A549 (cell line): ENCODE measurements at places on chromosomes 13 and 19. TPM values are rescaled to one million over a fixed set of nuclear protein-coding genes. Genes with fewer than 3 reads are reported as not detected.

DNA sequence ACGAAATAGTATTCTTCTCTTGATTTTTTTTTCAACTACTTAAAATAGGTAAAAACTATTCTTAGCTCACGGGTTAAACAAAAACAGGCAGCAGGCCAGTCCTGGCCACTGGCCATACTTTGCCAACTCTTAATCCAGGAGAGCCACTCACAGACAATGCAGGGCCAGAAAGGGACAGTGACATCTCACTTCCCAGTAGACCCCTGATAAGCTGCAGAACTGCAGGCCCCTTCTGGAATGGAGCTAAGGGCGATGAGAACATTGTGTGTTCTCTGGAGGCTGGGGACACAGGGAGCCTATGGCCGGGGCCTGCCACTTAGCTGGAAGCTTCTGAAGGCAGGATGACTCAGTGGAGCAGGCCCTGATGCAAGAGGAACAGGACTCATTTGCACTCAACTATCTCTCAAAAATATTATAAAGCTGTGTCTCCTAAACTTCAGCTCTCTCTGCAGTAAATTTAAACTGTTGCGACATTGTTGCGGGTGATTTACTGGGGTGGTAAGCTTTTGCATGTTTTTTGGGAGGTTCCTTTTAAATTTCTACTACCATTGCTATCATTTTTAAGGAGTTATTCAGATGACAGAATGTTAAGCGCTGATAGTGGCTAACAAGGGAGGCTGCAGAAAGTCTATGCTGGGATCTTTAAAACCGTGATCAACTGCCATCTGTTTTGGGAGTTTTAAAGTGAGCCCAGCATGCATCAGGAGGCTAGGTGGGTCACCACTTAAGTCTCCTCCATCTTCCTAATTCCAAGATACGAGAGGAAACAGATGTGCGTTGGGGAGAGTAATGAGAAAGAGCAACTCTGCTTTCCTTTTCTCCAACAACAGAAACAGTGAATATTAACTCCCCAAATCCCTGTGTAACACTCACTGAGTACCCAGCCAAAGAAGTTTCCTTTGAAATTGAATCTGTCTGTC lies 33.2 kb upstream of the KATNAL1 start:
- DNase-seq = no peak

GRCh38 chr19:38650172-38650775 lies 2.8 kb downstream of the ACTN4 start:
- DNase-seq = no peak

DNA sequence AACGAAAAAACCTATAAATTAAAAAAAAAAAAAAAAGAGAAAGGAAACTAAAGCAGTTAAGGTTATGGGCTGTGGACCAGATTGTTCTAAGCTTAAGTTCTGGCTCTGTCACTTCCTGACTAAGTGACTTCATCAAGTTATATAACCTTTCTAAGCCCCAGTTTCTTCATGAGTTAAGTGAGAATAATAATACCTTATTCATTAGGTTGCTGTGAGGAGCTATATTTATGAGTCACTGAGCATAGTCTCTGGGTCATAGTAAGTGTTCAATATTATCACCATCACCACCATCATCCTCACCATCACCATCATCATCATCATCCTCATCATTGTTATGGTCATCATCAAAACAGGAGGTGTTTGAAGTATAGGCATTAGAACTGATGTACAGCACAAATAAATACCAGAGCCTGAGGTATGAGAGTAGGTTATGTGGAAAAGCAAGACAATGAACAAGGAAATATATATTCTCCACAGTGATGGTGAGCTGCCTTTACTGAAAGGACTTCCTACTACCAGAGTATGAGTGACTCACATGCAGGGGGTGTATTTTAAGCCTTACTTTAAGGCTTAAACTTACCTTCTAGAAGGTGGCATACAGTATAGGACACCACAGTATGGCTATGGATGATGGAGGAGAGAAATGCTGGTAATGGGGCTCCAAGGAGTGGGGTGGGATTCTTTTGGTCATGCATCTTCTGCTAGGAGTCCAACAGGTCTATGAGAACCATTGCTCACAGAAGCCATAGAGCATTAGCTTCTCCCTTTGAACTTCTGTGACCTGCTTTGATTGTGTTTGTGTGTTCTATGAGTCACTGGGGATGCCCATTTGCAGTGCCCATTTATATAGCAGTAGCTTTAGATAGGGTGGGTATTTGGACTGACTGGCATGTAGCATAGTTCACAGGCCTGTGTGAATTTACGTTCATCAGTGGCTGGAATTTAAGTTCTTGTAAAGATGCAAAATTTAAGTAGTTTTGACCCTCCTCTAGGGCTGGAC lies 104.4 kb downstream of the KLF5 start:
- peak; percentile 19 for DNase-seq

DNA sequence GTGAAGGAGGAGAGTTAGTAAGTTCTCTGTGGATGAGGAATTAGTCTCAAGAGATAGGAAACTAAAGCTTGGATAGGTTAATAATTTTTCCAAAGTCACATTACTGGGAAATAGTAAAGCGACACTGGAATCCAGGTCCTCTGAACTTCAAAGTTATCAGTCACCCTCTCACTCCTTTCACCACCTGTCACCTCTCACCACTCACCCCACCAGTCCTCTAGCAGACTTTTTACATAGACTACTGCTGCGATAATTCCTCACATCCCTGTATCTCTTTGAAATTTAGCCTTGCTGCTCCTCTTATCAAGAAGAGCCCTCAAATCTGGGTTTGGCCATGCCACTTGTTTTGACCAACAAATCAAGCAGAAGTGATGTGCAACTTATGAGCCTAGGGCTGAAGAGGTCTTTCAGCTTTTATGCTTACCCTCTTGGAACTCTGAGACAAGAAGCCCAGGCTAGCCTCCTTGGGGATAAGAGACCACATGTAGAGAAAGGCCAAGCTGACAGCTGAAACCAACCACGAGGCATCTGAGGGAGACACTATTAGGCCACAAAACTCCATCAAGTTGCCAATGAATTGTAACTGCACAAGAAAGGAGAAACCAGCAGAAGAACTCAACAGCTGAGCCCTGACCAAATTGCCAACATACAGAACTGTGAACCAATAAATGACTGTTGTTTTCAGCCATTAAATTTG lies 41.2 kb downstream of the STARD13 start:
- DNase-seq = no peak

GRCh38 chr13:39566216-39566869 lies 36.6 kb downstream of the LHFPL6 start:
- no peak for DNase-seq

GRCh38 chr19:6535558-6536137 lies 4.8 kb downstream of the TNFSF9 start:
- DNase-seq = no peak

DNA sequence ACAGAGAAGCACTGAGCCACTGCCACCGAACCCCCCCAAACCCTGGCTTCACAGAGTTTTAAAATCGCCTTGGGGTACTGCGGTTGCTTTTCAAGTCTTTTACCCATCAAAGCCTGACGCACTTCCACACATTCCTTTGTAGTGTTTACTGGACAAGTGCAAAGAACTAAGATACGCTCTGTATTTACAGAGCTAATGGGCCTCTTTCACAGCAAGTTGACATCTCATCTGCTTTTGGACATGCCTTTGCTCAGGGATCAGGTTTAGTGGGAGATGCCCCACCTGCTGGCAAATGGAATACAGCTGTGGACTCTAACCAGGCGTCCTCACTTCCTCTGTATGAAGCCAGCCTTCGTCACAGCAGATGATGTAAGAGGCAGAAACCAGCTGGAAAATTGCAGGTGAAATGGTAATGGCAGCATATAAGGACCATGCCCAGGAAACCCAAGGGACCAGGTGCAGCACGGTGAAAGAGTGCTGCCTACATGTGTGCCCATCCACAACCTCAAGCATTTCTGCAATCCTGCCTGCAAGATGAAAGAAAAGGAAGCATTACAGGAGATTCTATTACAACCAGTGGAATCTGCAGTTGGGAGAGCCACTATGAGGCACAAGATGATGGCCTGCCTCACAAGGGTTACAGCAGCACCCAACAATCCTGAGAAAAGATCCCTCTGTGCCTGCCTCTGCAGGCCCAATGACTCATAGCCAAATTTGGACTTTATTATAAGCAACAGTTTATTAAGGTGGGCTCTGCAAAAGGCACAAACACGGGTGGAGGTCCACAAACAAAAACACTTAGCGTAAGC lies 34.7 kb downstream of the BRD4 start:
- DNase-seq = peak; percentile 37

- DNase-seq = no peak
Measured at GRCh38 chr13:43959291-43959690, 79.6 kb downstream of the LACC1 start.

DNA sequence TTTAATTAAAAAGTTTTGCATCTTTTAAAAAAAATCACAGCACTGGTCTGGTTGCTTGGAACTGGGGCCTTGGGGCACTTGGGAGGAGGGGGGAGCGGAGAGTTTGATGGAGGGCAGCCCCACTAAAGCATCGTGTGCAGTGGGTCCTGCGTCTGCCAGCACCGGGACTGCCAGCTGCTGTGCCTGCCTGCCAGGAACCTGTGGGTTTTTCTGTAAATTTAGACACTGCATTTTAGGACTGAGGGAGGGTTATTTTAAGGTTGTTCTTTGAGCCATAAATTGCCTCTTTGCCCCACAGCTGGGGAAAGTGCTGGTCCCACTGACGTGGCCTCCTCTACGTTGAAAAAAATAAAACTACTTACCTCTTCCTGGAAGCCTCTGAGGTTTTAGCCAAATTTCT lies 2.9 kb downstream of the KLF2 start:
- no peak for DNase-seq

DNA sequence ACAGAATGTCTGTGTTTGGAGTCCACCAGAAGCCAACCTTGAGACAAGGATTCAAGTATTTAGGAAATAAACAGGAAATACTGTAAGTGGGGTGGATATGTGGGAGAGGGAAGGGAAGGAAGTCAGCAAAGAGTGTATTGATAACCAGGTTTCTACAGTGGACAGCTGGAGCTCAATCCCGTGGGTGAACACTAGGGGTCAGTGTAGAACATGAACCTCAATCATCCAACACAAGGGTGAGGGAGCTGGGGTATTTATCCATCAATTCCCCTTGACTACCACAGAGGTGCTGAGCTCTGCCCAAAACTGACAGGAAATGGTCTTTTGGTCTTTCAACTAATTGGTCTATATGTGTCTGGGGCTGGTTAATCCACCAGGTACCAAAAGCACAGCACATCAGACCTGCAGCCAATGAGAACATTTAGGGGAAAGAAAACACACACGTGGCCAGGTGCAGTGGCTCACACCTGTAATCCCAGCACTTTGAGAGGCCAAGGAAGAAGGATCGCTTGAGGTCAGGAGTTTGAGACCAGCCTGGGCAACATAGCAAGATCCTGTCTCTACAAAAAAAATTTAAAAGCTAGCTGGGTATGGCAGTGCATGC lies 5.6 kb upstream of the SYDE1 start:
- DNase-seq = no peak

DNA sequence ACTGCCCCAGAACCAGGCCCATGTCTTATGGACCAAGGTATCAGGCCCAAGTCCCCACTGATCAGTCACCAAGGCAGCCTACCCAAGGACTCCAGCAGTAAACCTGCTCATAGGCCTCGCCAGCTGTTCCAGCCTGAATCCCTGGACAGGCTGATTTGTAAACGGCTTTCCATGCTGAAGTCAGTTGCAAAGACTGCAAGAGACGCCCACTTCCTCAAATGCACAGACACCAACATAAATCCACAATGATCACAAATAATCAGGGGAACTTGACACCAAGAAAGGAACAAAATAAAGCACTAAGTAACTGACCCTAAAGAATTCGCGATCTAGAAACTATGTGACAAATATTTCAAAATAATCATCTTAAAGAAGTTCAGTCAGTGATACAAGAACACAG lies 75.2 kb downstream of the RXFP2 start:
- no peak for DNase-seq

- DNase-seq = peak; percentile 31
Measured at GRCh38 chr13:111474136-111475002, 153.9 kb downstream of the TEX29 start.

DNA sequence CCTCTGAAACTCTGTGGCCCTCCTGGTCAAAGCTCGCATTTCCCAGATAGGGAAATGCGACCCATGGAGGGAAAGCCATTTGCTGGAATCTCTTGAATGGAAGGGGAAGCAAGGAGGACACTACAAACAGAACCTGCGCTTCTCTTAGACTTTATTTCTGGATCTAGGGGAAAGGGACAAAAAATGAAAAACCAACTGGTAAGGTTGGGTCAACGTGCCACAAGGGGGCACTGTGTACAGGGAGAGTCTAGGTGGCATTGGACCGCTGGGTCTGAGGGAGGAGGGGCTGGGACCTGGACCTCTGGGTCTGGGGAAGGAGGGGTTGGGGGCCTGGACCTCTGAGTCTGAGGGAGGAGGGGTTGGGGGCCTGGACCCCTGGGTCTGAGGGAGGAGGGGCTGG lies 5.0 kb downstream of the KLK4 start:
- DNase-seq = peak; percentile 39

DNA sequence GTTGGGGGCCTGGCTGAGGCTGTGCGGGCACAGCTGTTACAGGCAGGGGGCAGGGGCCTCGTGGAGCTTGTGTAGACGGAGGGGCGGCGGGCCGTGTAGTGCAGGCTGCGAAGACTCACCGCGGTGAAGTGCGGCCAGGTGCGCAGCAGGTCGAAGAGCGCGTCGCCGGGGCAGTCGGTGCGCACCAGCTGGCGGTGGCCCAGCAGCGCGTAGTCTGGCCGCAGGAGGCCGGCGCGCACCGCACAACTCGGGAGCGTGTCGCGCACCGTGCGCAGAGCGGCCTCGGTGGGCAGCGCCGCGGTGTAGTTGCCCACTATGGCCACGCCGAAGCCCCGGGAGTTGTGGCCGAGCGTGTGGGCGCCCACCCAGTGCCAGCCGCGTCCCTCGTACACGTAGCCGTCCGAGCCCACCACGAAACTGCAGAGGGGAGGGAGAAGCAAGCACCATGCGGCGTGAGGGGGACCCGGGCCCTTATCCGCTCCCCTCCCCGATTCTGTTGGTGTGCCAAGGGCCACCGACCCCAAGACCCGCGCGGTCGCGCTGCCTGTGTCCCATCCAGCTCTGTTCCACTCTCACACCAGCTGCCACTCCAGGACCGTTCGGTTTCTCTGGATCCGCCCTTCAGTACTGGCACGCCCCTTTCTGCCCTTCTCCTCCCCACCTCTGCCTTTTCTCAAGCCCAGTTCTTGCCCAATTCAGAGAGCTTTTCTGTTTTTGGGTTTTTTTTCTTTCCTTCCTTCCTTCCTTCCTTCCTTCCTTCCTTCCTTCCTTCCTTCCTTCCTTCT lies 5.4 kb upstream of the RASAL3 start:
- DNase-seq = no peak

DNA sequence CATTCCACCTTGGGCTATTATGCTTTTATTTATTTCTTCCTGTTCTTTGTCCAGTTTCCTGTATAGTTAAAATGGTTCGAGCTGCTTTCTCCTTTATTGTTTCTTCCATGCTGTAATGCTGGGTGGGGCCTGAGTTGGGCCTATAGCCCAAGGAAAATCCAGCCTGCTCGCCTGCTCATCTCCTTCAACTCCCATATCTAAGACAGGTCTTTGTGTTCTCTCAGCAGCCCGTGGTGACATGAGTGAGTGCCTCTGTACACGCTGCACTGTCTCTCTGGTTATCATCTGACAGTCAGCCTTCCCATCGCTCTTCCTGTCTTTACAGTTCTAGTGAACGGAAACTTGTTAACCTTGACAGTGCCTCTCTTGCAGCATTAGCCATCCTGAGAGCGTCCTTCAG lies 221.9 kb upstream of the SLC10A2 start:
- DNase-seq = no peak

GRCh38 chr19:17002455-17002854 lies 24.2 kb downstream of the CPAMD8 start:
- no peak for DNase-seq

Gene NLRP7
- polyA plus RNA-seq = not detected in 3 replicates

Gene ADGRE3
- not detected in 3 replicates for polyA plus RNA-seq

Gene CLEC17A
- polyA plus RNA-seq = not detected in 3 replicates

Gene KANK2
- 63.8 to 68.0 TPM (median 66.1 TPM) in 3 replicates for polyA plus RNA-seq

Gene LENG8
- 137 to 148 TPM (median 140 TPM) in 3 replicates for polyA plus RNA-seq

Gene PPAN
- 64.0 to 68.1 TPM (median 65.0 TPM) in 3 replicates for polyA plus RNA-seq

Gene PDE4A
- 3.7 to 3.9 TPM (median 3.9 TPM) in 3 replicates for polyA plus RNA-seq

Gene MEF2B
- polyA plus RNA-seq = 0.13 to 0.31 TPM (median 0.29 TPM) in 3 replicates

Gene SLC5A5
- 0.06 to 0.20 TPM (median 0.13 TPM) in 3 replicates for polyA plus RNA-seq
